ENCODE measurements at places on chromosomes 5 and 9.

DNA sequence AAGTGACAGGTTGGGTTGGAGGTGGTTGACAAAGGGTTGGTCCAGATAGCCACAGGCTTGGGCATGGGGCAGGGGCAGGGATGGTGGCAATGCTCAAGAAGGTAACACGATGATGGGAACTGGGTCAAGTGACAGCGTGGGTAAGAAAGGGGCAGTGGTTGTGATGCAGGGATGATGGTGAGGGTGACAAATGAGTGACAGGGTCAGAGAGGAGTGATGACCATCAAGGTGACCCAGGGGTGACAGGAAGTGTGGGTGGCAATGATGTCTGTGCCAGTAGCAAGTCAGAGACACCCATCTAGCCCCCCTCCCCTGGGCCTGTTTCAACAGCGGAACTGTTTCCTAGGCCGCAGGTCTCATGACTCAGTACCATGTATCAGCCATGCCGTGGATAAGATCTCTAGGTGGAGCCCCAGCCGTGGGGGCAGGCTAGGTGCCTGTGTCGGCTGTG lies 20.5 kb downstream of the AQP3 start:
- DNase-seq, result peak; percentile 38

DNA sequence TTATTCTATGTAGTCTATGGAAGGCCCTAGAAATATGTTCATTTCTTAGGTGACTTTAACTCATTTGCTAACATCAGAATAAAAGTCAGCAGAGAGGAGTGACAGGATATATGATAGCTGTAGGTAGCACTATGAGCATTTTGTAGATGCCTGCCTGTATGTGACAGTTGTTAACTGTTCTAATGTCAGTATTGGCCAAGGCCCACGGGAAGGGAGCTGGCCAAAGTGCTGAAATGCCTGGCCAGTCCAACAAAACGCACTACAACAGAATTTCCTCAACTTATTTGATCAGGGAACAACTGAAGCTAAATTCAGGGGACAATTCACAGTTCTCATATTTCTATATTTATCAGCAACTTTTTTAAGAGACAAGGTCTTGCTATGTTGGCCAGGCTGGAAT lies 20.8 kb downstream of the SV2C start:
- DNase-seq, result peak; percentile 6

- no peak for DNase-seq
These were observed 8.7 kb downstream of the NACC2 start for GRCh38 chr9:136086213-136086881.

- DNase-seq, result no peak
These were observed 343.0 kb downstream of the RAB3C start for GRCh38 chr5:58925627-58926540.

GRCh38 chr5:40646266-40646665 lies 33.4 kb upstream of the PTGER4 start:
- DNase-seq, result no peak

DNA sequence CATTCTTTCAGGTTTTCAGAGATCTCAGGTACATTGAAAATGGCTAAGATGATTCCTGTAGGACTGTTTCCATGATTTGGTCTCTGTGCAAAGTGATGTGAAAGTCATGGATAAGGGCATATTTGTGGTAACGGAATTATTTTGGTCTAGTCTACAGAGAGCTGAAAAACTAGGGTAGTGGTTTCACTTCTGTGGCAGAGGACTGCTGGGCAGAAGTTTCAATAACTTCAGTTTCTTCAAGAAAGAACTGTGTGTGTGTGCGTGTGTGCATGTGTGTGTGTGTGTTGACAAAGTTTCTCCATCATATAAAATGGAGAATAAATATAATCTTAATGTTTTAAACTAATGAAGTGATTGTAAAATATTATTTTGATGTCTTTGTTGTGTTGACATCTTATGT lies 4.3 kb downstream of the CNOT8 start:
- no peak for DNase-seq

- DNase-seq, result no peak
These were observed 96.6 kb downstream of the SYK start for GRCh38 chr9:90898228-90898627.

DNA sequence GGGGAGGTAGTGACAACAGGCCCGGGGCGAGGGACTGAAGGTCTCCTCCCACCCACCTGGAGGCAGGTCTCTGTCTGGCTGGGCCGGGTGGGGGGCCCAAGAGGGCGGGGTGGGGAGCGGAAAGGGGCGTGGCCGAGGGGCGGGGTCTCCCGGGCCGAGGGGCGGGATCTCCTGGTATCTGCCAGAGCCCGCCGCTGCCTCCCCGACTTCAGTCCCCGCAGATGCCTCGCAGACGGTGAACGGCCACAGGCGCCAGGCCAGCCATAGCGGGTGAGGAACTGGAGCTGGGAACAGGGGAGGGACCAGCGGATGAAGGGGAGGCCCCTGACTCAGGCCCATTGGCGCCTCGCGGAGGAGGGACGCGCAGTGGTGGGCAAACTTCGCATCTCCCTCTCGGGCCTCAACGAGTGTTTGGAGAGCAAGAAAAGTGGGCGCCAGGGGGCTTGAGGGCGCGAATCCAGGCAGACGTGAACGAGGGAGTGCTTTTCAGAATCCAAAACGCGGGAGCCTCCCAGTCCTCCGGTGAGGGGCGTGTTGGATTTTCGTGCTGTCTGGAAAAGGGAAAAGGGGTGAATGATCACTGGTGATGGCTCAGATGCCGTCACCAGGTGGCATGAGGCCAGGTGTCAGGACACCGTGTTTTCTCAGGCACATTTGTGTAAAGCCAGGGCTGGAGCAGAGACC lies at the start of gene ADGRD2:
TSS of gene ADGRD2 (plus strand) at position 211 of the 684 bp plus-strand sequence. CDS start 1,216 bp downstream, outside the sequence.
- DNase-seq, result no peak

DNA sequence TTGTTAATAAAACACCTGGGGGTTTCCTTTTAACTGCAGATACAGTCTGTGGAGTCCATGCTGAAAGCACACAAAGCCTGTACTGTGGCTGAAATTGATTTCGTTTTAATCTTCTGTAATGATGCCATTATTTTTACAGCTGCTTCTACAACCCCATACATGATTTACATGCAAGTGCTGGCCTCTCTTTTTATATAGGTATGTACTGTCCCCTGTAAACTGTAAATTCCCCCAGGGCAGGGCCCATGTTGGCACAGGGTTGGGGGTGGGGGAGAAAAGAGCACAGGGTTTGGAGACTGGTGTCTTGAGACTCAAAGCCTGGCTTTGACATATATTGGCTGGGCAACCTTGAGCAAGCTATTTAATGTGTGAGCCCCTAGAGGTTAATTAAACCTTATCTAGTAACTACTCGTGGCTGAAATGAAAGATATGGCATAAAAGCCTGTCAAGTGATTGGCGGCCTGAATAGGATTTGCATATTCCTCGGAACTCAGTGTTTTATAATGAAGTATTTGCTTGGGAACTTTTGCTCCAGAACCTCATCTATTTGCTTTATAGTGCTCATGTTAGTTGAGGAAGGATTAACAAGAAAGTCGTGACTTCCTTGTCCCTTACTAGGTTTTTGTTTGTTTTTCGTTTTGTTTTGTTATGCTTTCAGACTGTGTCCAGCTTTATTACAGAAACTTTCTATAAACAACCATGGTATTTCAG lies 34.0 kb downstream of the KLF4 start:
- DNase-seq, result no peak

DNA sequence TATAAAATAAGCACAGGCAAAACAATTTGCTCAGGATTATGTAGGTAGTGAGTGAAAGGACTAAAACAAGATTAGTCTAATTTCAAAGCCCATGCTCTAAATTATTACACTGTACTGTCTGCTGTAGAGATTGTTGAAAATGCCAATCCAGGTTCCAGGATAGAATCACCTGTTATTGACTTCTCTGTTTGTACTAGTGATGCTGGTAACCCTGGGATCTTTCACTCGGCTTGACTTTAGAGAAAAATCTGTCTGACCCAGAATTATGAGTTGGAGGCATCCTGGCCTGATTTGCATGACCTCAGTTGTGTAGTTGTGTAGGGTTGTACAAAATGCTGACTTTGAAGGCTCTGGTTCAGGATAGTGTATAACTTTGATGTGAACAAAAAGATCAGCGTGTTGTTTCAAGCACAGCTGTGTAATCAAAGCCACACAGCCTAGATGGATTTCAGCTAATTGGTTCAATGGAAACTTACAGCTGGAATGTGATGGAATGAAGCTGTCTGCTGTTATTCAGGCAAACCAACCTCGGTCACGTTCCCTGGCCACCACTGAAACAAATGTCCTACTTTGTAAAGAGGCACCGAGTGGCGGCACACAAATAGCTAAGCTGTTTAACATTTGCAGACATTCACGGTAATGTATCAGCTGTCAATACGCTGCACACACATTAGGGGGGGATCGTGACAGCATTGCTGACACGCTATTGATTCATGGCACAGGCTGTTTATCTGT lies 340.3 kb downstream of the KCTD16 start:
- no peak for DNase-seq

- no peak for DNase-seq
These were observed 44.4 kb upstream of the DAB2 start for GRCh38 chr5:39469176-39469575.

GRCh38 chr9:115756736-115757135 lies 396.9 kb upstream of the PAPPA start:
- no peak for DNase-seq

DNA sequence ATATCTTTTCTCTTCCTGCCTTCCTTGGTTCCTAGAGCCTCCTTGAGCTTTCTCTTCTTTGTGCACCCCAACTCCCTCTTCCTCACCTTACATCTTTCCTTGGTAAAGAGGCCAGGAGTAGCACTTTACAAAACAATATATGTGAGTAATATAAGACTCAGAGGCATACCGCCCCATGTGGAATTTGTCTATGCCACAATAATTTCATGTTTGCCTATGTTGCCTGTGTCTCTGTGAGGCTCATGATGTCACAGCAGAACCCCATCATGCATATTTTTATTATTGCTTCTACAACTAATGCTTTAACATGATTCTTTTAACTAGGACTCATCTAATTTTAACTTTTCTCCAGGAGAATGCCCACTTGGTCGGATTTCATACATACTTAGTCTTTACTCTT lies 15.0 kb upstream of the LVRN start:
- no peak for DNase-seq

DNA sequence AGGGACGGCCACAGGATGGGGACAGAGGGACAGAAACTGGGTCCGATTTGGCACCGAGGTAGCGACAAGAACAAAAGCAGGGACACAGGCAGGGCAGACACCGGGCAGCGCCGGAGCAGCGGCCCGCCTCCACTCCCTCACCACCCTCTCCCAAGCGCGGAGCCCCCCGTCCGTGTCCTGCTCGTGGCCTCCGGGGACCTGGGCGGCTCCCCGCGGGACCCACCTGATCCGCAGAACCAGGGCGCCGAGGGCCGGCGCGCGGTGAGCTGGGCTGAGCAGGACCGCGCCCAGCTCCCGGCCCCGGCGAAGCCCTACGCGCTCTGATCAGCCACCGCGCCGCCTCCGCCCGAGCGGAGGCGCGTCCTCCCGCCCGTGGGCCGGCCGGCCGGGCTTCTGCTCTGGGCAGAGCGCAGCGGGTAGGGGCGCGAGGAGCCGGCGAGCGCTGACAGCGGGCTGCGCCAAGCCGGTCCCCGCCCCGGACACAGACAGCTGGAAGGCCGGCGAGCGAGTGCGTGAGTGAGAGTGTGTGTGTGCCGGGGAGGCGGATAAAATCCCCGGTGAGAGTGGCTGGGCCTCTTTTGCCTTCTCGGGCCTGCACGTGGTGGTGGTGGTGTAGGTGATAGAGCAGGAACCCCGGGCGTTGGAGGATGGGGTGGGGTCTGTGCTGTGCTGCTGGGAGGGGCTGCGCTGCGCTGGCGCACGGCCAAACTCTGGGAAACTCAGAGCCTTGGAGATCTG lies at the start of gene GGTA1:
TSS of gene GGTA1 (minus strand) at position 418 of the 738 bp plus-strand sequence. CDS start 31,922 bp downstream, outside the sequence.
- no peak for DNase-seq

GRCh38 chr5:138149530-138149929 lies 10.3 kb upstream of the NME5 start:
- DNase-seq, result no peak

DNA sequence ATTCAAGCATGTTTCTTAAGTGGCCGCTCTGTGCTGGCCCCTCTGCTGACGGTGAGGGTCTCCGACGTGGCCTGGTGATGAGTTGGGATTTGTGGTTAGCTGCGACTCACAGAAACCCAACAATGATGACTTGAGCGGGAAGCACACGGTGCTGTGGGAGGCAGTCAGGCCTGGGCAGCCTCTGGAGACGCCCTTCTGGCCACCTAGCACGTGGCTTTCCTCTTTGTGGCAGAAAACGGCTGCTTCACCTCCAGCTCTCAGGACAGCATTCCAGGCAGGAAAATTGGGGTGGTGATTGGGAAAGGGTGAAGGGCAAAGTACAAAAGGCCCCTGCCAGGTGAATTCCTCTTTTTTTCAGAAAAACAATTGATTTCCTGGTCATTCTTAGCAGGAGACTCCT lies 17.5 kb upstream of the IER5L start:
- DNase-seq, result no peak

DNA sequence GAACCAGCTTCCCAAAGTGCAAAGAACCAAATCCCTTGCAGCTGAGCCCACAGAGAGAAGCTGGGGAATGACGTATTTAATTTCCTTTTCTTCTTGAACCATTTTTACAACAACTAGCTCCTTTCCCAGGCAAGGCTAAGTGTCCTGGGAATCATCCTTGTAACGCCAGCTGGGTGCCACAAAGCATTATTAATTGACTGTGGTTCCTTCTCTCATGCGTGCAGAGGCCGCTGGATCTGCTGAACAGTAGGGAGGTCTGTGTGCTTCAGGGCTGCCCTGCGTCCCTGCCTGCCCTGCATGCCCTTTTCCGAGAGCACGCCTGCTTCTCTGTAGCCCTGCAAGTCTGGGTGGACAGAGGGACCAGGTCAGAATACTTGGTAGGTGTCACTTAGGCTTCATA lies 124.1 kb upstream of the OTULINL start:
- DNase-seq, result no peak

- no peak for DNase-seq
These were observed 651 bp downstream of the TRIM23 start for GRCh38 chr5:65623482-65623881.

- DNase-seq, result no peak
These were observed 586 bp upstream of the PDZD2 start for GRCh38 chr5:31638345-31638744.

DNA sequence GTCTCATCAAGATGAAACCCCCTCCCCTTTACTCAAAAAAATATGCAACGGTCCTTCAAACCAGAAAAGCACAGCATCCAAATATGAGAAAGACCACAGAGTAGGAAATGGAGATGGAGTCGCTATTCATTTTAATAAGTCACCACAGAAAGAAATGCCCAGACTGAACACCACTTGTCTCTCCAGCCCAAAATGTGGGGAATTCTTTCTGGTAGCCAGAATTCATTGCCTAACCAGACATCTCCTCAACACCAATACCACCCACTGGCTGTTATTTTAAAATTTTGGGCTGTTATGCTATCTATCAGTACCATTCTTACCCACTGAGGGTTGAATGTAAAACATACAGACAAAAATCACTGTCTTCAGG lies 100.1 kb downstream of the SUSD1 start:
- DNase-seq, result no peak

- DNase-seq, result no peak
These were observed 119.9 kb downstream of the ZDHHC21 start for GRCh38 chr9:14573319-14573718.

GRCh38 chr9:129073404-129073803 lies 7.5 kb upstream of the DOLPP1 start:
- no peak for DNase-seq

- no peak for DNase-seq
These were observed 6.1 kb upstream of the PANK3 start for GRCh38 chr5:168585119-168585856.
